ENCODE measurements at places on chromosomes 7 and 10.

DNA sequence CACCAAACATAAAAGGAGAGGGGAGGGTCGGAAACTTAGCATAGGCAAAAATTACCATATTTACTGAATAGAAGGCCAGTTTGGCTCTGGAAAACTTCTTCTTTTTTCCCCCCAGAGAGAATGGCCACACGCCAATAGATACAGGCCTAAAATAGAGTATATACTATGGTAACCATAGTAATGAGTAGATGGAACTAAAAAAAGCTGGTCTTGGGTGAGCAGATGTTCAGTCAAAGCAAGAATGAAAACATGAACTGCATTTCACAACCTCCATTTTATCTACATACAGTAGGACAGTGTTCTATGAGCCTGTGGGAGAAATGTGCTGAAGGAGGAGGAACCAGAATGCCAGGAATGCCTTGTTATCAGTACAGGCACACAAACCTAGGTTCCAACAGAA, 141.7 kb upstream of the SEMA3A start:
- no peak for DNase-seq

DNA sequence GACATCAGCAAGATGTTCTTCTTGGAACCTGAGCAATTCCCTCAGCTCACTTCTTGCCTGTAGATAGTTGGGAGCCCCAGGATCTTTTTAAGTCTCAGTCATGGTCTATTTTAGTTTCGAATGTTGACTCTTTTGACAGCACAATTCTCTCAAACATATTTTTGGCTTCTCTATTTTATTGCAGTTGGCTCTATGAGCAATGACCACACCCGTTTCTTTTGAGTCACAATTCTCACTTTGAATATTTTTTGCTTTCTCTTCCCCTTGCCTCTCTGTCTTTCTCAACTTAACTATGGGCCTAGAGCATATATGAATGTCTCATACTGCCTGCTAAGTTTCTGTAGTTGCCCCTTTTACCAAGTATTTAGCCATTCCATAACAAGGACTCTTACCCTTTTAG, 222.8 kb downstream of the PTN start:
- DNase-seq: no peak

GRCh38 chr10:74813381-74814259, 12.8 kb upstream of the KAT6B start:
- no peak for DNase-seq

DNA sequence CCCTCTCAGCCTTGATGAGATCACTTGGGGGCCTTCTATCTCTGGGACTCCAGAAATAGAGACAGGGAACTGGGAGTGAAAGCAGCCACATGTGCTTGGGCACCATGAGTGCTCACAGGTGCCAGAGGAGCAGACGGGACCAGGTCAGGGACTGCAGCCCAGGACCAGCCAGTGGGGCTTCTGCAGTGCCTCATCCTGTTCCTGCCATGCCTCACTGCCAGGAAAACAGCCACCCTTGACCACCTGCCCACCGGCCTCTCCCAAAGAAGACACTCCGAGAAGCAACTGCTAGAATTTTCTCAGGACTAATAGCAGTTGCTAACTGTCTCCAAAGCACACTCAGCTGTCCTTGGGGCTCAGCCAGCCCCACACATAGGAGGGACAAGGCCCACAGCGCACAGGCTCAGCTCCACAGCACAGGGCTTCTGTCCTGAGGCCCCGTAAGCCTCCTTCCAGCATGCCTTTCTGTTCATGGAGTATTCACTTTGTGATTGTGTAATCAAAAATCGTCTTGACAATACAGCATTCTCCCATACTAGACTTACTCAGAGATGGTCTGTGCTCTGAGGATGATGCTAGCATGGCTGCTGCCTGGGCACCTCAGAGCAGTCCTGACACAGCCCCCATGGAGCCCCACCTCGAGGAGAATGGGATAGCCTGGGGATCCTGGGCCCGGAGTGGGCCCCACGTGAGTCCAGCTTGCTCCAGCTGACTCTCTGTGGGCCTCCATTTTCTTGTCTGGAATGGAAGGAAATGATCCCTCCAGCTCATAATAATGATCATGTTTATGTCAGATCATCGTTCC, 115.7 kb upstream of the RET start:
- DNase-seq: no peak

DNA sequence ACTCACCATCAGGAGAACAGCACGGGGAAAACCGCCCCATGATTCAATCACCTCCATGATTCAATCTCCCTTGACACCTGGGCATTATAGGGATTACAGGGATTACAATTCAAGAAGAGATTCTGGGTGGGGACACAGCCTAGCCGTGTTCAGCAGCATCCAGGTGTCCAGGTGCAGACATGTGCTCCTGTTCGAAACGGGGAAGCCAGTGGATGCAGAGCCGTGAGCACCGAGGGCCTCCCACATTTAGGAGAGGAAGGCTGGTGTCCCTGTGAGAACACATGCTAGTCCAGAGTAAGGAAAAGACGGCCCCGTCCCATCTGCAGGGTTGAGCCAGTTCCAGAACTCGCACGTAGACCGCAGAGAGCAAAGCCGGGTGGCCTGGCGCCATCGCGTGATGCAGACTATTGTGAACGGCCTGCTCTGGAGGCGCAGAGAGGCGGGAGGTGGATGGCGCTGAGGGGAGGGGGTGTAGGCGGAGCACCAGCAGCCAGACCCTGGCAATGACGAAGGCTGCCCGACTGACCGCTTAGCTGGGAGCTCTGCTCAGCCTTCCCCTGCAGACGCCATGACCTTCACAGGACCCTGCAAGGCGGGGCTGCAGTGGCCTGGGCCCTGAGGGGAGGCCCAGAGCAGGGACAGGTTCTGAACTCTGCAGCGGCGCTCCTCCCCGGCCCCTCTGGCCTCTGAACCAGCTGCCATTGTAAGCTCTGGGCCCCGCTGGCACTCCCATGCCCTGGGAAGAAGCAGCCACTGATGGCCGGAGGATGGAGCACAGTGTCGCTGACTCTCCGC, 141.6 kb upstream of the TCERG1L start:
- DNase-seq: no peak

- DNase-seq: no peak
Observed at GRCh38 chr7:130697820-130698219, 11.5 kb upstream of the TSGA13 start.

- no peak for DNase-seq
Observed at GRCh38 chr7:36969376-36969775, 245.1 kb upstream of the AOAH start.

DNA sequence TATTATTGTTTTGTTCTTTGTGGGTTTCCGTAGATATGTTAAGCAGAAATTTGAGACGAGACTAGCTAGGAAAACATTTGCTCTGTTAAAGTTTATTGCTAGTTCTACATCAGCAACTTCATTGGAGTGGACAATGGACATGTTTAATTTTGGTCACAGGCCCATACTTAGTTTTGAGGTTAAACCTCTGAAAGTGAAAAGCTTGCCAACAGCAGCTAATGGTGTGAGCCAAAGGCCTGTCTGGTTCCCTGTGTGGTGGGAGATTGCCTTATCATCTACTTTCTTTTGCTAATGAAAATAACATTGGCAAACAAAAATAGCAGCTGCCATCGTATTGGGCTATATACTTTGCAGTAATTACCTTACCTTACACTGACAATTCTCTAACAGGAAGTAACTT, 388.4 kb upstream of the FZD8 start:
- DNase-seq: no peak

GRCh38 chr10:131533846-131534526, 222.5 kb upstream of the TCERG1L start:
- DNase-seq: no peak

DNA sequence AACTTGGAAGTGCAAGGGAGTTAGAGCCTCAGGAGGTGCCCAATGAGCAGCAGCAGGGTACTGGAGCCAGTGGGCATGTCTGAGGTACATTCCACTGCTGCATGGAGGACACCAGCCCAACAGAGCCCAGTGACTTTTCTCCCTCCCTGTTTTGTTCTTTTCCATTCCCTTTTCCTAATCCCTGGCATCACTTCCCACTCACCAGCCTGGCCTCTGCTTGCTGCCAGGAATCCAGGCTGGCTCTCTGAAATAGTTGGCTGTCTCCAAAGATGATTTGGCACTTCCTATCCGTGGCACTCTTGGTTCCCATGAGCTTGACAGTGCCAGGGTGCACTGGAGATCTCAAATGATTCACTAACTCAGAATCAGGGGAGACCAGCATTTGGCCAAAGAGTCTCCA, 97.7 kb upstream of the ZPBP start:
- DNase-seq: no peak

DNA sequence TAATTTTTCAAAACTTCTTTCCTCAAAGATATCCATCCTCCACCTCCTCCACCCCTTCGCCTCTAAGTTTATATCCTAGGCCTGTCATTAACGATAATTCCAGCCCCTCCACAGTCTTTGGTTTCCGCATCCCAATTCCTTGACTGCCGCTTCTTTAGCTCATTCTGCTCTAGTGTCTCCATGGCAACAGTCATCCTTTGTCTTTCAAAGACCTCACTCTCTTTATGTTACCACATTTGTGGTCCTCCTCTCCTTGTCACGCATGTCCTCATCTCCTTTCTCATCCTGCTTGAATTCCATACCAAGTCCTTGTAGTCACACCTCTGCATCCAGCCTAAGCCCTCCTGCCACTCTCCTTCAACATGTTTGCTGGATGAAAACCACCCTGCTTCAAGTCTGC, 511.2 kb upstream of the KLF6 start:
- no peak for DNase-seq

GRCh38 chr7:51242881-51243518, 73.6 kb downstream of the COBL start:
- DNase-seq: no peak

DNA sequence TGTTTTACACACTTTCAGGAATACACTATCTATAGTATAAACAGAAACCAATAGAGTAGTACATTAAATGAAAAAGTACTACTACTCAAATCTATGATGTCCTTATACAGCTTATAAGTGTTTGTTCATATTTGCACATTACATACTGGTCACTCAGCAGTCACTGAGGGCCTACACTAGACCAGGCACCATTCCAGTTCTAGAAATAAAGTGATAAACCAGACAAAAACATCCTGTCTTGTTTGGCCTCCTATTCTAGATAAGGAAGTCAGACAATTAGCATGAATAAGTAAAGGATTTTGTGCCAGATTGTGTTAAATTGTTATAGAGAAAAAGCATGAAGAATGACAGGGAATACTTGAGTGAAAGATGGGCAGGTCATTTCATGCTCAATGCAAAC, 219.0 kb downstream of the CRPPA start:
- no peak for DNase-seq

- DNase-seq: no peak
Observed at GRCh38 chr7:7122701-7123281, 59.6 kb upstream of the C1GALT1 start.

- peak; percentile 19 for DNase-seq
Observed at GRCh38 chr10:8444630-8445029, 390.1 kb downstream of the GATA3 start.

DNA sequence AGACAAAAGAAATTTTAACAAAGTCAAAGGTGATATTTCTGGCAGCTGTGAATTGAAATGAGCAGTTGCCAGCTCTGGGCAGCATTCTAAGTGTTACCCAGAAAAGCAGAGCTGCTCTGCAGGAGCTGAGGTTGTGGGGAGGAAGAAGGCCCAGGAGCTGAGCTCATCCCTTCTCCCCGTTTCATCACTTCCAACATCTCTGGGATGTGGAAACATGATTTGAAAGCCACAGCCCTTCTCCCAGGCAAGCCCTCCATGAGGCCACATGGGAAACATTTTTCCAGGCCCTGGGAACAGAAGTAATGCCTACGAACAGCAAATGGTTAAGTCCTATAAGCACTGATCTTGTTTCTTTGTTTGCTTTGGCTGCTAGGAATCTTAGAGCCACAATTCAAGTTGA, 10.9 kb upstream of the DMBT1 start:
- DNase-seq: no peak

Measured in activated CD4-positive, alpha-beta T cell treated with anti-CD3 and anti-CD28 coated beads for 4 hours (primary cell).